ENCODE measurements at places on chromosomes 7 and 10.
A peak's percentile ranks its signal among the peaks of the same experiment; 100 is the strongest.

- H3K4me1 ChIP-seq = peaks cover 21% of the 10 kb centered on the region
- H3K27ac ChIP-seq = peak overlapping the region; percentile 71
- H3K36me3 ChIP-seq = no peaks in the 10 kb centered on the region
- peak overlapping the region; percentile 83 for H3K4me3 ChIP-seq
- DNase-seq = peak; percentile 70
- H3K27me3 ChIP-seq = peaks cover 18% of the 10 kb centered on the region
These were observed 47.0 kb upstream of the CDK1 start for GRCh38 chr10:60731134-60731885.

DNA sequence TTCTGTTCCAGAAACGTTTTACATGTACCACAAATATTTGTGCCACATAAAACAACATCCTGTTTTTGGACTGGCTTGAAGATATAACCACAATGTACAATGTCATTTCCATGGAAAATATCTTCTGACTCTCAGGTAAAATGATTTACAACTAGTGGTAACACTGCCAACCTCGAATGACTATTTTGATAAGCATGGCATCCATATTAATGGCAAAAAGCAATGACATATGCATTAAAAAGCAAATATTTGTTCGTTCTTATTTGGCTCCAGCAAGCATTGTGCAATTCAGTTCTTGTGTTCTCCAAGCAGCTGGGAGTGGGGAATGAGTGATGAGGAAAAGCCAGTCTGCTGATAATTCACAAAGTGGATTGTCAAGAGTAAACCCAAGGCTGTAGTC lies 289.0 kb downstream of the PLXDC2 start:
- H3K4me3 ChIP-seq = no peak overlapping the region
- no peaks in the 10 kb centered on the region for H3K4me1 ChIP-seq
- H3K27ac ChIP-seq = no peak overlapping the region
- no peaks in the 10 kb centered on the region for H3K36me3 ChIP-seq

DNA sequence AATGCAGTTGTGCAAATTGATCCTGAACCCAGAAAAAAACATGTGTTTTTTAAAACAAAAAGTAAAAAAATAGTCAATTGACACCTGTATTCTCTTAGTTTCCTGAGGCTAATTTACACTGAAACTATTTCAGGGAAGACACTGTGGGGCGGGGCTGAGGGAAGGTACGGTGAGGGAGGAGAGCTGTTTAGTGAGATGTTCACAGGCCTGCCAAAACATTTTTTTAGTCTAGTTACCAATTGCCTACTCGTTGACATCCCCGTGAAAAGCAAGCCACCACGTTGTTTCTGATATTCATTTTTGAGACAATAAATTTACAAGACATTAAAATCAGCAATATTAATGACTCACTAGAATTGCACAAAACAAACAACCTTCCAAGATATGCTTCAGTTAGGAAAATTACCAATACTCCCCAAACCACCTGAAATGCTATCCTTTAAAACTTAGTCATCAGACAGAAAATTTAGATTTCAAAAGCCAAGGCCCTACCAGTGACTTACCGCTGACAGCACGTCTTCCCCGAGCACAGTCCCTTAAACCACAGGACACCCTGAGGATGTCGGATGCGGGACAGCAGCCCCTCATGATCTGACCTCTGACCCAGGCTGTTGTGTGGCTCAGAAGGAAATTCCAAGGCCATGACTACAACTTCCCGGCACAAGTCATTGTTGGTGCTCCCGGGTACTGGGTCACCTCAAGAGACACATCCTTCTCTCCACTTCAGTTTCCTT lies 279.2 kb downstream of the PRPF18 start:
- H3K4me3 ChIP-seq = no peak overlapping the region
- H3K27me3 ChIP-seq = no peaks in the 10 kb centered on the region
- H3K36me3 ChIP-seq = no peaks in the 10 kb centered on the region
- no peak for DNase-seq
- no peak overlapping the region for H3K27ac ChIP-seq

- H3K4me3 ChIP-seq = no peak overlapping the region
- H3K27ac ChIP-seq = no peak overlapping the region
- no peaks in the 10 kb centered on the region for H3K36me3 ChIP-seq
- DNase-seq = no peak
These were observed 49.9 kb upstream of the TMEM26 start for GRCh38 chr10:61503051-61503450.

GRCh38 chr7:19442016-19442785 lies 266.6 kb downstream of the POLR1F start:
- DNase-seq = no peak
- H3K27me3 ChIP-seq = no peaks in the 10 kb centered on the region
- no peaks in the 10 kb centered on the region for H3K4me1 ChIP-seq
- no peak overlapping the region for H3K27ac ChIP-seq
- no peak overlapping the region for H3K4me3 ChIP-seq
- H3K36me3 ChIP-seq = no peaks in the 10 kb centered on the region
